CD8-positive, alpha-beta T cell (primary cell): ENCODE measurements at places on chromosomes 11 and 22.

- DNase-seq: no peak
Measured at GRCh38 chr11:61654397-61654829, 25.8 kb upstream of the DAGLA start.

DNA sequence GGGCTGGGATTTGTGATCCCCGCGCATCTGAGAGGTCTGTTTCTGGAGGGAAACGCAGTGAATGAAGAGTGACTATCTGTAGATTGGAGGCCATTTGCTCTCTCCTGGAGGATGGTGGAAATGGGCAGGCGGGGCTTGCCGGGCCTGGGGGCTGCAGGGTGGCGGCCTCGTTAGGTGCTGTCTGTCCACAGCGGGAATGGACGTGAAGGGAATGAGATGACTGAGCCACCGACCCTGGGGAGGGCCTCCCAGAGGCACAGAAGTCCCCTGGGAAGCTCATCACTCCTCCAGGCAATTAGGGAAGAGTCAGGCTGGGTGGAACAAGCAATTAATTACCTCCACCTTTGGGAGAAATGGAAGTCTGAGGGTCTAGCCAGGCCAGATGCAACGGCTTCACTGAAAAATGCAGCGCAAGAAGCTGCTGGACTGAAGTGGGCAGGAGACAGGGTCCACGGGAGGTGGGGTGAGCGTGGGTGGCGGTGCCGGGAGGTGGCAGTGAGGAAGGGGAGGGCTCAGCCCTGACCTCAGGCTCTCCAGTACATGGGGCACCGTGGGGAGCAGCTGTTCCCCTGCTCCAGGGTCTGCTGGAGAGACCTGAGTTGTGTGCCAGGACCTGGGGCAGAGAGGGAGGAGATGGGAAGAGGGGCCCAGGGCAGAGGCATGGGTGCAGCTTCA, 524.5 kb downstream of the BRD1 start:
- DNase-seq: peak; percentile 38

DNA sequence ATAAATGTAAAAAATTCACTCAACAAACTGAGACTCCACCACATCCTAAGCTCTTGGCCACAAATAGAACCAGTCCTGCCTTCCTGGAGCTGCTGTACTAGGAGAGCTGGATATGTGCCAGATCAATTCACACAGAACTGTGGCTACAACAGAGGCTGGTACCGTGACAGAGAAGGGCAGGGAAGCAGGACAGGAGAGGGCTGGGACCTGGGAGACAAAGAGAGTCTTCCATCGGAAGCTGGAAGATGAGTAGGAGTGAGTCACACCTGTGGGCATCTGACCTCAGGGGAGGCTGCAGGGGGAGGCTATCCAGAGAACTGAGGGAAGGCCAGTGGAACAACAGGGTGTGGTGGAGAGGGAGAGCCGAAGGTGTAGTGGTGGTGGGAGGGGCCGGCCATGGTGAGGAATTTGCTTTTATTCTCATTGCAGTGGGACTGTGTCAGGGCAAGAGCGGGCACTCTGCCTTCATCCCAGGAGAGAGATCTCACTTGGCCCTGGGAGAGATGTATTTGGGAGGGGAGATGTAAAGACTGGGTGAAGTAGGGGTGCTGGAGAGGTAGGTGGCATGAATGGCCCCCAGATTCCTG, 1.9 kb upstream of the LTBP3 start:
- no peak for DNase-seq

DNA sequence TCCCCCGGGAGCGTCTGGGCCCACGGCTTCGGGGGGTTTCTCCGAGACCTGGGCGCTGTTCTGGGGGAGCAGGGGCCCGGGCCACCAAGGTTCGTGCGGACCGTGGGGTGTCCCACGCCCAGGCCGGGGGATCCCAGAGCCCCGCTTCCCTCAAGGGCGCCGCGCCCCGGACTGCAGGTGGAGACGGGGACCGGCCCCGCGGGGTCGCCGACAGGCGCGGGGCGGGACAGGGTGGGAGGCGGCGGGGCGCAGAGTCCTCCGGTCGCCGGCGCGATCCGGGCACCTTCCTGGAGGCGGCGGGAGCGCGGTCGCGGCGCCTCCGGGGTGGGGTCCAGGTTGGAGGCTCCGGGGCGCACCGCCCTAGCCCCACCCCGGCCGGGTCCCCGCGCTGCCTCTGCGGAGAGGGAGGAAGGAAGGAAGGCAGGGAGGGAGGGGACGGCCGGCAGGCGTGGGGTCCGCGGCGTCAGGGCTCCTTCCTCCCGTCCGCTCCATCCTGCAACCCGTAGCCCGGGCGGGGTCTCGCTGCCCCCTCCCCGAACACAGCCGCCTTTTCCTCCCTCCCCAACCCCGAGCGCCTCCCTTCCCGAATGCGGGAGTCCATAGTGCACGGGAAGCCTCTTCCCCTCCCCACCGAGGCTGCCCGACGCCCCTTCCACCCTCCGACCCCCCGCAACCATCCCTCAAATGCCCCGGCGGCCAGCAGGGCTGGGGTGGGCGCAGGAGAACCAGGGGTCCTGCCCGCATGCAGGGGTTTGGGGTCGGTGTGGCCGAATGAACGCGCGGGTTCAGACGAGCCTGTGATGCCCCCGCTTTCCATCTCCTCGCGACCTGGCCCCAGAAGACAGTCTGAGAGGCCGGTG, 4.3 kb upstream of the ZBED4 start:
- DNase-seq: peak; percentile 33

DNA sequence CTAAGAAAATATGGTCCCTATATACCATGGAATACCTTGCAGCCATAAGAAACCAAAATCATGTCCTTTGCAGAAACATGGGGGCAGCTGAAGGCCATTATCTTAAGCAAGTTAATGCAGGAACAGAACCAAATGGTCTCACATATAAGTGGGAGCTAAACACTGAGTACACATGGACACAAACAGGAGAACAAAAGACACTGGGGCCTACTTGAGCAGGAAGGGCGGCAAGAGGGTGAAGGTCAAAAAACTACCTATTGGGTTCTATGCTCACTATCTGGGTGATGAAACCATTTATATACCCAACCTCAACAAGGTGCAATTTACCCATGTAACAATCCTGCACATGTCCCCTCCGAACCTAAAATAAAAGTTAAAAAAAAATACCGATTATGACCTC, 22.5 kb downstream of the GAS2 start:
- no peak for DNase-seq

- DNase-seq: no peak
Measured at GRCh38 chr22:44894782-44895181, 115.0 kb downstream of the PHF21B start.

- DNase-seq: no peak
Measured at GRCh38 chr11:37511425-37511933, 913.4 kb upstream of the RAG2 start.
